ENCODE measurements at places on chromosomes 11 and 22.
A peak's percentile ranks its signal among the peaks of the same experiment; 100 is the strongest.

DNA sequence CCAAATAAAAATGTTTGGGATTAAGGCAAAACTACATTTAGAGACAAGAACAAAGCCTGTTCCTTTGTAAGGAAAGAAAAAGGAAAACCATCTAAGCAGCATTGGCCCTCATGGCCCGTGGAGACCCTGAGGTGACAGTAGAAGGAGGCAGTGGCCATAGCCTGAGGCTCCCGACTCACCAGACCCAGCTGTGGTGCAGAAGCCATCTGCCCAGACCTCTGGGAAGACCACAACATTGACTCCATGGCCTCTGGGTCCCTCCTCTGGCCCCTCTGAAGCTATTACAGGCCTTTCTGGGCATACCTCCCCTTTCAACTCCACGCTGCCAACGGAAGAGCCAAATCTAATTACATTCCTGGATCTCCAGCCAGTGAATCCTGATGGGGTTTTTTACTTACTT lies 6.4 kb downstream of the PRAME start:
- no peaks in the 10 kb centered on the region for H3K36me3 ChIP-seq
- no peak overlapping the region for H3K27ac ChIP-seq
- no peak for DNase-seq

DNA sequence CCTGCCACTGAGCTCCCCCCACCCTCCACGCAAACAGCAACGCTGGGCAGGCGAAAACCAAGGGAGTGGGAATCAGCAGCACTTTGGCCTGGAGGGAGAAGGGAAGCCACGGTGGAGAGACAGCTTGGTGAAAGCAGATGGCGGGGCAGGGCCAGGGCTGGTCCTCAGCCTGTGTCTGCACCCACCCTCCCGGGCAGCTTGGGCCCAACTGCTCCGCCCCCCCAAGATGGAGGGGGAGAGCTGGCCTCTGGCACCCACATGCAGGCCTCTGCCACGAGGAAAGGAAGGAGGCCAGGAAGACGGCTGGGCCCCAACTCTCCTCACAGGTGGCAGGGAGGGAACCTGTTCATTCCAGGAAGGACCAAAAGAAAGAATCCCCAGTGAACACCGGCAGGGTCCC lies 17.8 kb downstream of the MAFF start:
- H3K4me1 ChIP-seq = peaks cover 31% of the 10 kb centered on the region
- no peak overlapping the region for H3K4me3 ChIP-seq
- no peak for DNase-seq
- H3K27ac ChIP-seq = peak overlapping the region; percentile 77

- H3K27ac ChIP-seq = no peak overlapping the region
- H3K27me3 ChIP-seq = peaks cover 6% of the 10 kb centered on the region
- H3K4me1 ChIP-seq = no peaks in the 10 kb centered on the region
- no peaks in the 10 kb centered on the region for H3K36me3 ChIP-seq
- DNase-seq = no peak
These were observed 20.6 kb downstream of the MRGPRG start for GRCh38 chr11:3197878-3198528.

GRCh38 chr11:116210663-116211062 lies 562.1 kb downstream of the BUD13 start:
- no peak overlapping the region for H3K4me3 ChIP-seq
- H3K36me3 ChIP-seq = no peaks in the 10 kb centered on the region
- H3K27ac ChIP-seq = no peak overlapping the region

DNA sequence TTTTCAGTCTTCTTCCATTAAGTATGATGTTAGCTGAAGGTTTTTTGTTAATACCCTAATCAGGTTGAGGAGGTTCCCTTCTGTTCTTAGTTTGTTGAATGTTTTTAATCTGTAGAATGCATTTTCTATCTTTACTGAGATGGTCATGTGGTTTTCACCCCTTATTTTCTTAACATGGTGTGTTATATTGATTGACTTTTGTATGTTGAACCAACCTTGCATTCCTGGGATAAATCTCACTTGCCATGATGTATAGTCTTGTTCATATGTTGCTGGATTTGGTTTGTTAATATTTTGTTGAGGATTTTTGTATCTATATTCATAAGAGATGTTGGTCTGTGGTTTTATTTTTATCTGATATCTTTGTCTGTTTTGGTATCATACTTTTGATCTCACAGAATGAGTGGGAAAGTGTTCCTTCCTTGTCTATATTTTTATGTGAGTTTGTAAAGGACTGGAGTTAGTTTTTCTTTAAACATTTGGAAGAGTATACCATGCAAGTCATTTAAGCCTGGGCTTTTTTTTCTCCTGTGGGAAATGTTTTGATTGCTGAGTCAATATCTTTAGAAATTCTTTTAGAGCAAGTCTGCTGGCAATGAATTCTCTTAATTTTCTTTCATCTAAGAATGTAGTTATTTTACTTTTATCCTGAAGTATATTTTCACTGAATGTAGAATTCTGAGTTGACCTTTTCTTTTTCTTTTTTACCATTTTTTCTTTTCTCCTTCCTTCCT lies 5.5 kb upstream of the P4HA3 start:
- DNase-seq = no peak
- H3K4me1 ChIP-seq = peaks cover 2% of the 10 kb centered on the region
- no peak overlapping the region for H3K4me3 ChIP-seq
- H3K27ac ChIP-seq = no peak overlapping the region

DNA sequence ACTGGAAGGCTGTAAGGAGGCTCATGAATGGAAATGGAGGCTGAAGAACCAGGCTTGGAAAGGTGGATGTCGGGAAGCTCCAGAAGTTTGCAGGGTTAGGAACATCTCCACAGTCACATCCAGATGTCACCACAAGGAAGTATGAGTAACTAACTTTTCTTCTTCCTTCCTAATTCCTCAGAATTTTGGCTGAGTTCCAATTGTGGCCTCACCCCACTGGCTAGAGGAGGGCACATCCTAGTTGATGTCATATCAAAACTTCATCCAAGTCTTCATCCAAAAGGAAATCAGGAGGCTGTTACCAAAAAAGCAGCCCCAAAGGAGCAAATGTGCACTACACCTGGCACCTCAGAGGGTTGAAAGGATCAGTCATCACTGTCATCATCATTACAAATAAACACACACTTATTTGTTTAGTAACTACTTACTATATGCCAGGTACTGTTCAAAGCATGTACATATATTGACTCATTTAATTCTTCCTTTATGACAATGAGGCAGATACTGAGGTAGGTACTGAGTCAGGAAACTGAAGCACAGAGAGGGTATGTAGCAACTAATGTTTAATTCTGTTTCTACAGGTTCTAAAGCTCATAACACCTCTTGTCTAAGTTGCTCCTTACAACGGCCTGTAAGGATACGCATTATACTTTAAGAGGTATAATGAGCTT lies 7.3 kb upstream of the PTPN5 start:
- H3K4me3 ChIP-seq = no peak overlapping the region
- H3K27ac ChIP-seq = no peak overlapping the region
- DNase-seq = no peak
- H3K36me3 ChIP-seq = no peaks in the 10 kb centered on the region
- peaks cover 9% of the 10 kb centered on the region for H3K27me3 ChIP-seq
